ENCODE measurements at places on chromosomes 4 and X.
A peak's percentile ranks its signal among the peaks of the same experiment; 100 is the strongest.

DNA sequence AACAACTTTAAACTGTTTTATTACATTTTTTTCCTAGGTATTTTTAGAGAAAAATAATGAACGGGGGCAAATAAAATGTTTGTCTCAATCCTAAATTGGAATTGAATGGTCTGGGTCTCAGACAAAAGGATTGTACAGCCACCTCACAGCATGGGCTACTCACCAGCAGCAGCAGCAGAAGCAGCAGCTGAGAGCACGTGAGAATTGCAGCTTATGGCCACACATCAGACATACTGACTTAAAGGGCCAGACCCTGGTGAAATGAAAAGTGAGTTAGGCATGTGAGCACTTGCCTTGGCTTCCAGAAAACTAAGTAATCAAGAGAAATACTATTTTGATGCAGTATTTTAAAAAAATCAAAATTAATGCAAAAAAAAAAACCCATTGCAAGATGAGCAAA is 56.6 kb downstream of the AASDH start:
- DNase-seq: no peak

DNA sequence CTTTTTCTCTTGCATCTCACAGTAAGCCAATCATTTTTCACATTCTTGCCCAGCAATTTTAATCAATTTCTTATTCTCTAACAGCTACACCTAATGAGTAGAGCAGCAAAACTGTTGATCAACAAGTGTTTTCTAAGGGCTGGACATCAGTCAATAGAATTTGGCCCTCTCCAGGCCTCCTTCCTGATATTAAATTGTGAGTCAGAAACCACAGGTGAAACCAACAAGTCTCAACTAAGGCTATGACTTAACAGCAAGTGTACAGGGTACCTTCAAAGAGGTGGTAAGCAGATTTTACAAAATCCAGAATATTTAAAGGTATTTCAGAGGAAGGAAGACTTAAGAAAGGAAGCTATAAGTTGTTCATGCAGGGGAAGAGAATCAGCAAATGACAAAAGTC is 156.5 kb upstream of the ARHGAP24 start:
- no peak for DNase-seq

DNA sequence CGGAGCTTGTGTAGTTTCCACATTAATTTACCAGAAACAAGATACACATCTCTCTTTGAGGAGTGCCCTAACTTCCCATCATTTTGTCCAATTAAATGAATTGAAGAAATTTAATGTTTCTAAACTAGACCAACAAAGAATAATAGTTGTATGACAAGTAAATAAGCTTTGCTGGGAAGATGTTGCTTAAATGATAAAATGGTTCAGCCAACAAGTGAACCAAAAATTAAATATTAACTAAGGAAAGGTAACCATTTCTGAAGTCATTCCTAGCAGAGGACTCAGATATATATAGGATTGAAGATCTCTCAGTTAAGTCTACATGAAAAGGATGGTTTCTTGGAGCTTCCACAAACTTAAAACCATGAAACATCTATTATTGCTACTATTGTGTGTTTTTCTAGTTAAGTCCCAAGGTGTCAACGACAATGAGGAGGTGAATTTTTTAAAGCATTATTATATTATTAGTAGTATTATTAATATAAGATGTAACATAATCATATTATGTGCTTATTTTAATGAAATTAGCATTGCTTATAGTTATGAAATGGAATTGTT is at the start of gene FGB:
Gene FGB (plus strand): TSS at position 315 of the 558 bp plus-strand sequence. CDS start 8 bp downstream, at position 323.
- DNase-seq: no peak

- no peak for DNase-seq
These were observed 167.1 kb upstream of the AADAT start for GRCh38 chr4:170256807-170257206.

DNA sequence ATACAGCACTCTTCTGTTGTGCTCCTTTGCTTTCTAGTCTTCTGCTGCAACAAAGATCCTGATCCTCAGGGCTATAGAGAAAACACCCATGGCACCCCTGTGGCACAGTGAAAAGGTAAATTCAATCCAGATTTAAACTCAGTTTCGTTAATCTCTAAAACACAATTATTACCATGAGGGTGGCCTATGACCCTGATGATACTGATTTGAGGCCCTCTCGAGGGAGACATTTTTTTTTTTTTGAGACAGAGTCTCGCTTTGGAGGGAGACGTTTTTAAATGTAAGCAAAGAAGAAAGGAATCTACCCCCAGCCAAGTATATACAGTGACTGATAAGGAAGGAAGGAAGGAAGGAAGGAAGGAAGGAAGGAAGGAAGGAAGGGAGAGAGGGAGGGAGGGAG is 967.8 kb upstream of the DIAPH2 start:
- no peak for DNase-seq

- no peak for DNase-seq
These were observed 56.9 kb downstream of the ACOX3 start for GRCh38 chr4:8383451-8384160.

DNA sequence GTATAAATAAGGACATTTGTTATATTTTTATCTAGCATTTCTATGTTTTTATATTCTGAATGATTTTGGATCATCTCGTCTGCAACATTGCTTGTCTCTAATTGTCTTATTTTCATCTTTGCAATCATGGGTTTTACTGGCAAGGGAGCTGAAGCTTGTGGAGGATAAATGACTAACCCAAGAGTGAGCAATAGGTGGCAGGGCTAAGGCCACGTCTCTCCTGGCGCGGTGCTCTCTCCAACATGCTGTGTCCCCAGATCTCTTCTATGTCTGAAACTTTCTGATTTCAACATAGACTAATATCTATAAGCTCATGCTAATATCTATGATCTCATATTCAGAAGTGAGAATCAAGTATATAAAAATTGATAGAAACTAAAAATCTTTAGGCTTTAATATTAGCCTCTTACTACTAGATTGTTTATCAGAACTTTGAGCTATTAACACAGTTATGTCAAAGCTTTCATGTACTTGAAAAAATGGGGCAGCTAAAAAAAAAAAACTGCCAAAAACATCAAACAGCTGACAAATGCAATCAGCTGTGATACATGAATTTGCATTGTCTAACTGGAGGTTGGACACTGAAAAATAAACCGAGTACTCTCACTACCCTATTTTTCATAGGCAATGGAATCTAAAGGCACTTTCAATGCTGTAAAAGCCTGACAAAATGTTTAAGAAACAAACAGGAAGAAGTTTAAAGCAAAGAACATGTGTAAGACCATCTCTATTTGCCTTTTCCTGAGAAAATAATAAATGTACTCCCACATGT is 169.2 kb downstream of the TMA16 start:
- peak; percentile 91 for DNase-seq

- DNase-seq: peak; percentile 50
These were observed 276.5 kb upstream of the AGTR2 start for GRCh38 chrX:115894087-115894486.

DNA sequence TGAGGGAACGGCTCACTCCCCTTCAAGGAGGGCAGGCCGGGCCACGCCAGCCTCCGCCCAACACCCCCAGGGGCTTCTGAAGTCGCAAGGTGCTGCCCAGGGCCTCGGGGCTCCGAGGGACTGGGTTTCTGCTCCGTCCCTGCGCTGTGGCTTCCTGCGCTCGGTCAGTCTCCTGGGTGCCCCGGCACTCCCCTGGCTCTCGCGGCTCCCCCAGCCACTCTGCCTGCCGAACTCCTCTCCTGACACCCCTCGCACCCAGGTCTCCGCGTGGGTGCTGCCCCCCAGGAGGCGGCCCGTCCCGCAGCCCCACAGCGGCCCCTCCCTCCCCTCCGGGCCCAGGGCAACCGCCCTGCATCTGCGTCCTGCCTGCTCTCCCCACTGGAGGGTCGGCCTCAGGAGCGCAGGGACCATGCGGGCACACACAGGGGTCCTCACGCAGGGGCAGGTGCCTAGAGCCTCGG is 151.9 kb downstream of the AFAP1 start:
- no peak for DNase-seq

- peak; percentile 89 for DNase-seq
These were observed 43.1 kb upstream of the FAM9C start for GRCh38 chrX:13087322-13088155.

DNA sequence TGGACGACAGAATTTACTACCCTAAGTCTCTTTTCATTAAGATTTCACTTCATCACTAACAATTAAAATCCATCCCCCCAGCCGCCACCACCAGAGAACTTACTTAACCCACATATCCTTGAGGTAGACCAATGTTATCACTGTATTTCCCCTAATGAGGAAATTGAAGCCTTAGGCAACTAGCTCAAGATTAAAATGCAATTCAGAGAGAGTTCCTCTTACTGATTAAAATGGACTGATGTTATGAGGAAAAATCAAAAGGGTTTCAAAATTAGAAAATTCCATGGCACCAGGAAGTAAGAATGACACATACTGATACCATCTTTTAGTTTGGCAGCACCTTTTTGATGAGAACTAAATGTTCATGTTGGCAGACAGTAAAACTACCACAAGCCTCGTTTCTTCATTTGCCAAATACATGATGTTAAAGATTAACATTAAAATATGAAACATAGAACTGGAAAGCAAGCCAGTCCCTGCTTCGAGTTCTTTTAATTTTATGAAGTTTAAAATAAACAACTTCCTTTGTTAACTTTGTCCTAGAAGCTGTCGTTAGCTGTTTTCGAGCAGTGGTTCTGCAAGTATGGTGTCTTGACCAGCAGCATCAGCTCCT is 69.3 kb upstream of the CCDC160 start:
- no peak for DNase-seq

DNA sequence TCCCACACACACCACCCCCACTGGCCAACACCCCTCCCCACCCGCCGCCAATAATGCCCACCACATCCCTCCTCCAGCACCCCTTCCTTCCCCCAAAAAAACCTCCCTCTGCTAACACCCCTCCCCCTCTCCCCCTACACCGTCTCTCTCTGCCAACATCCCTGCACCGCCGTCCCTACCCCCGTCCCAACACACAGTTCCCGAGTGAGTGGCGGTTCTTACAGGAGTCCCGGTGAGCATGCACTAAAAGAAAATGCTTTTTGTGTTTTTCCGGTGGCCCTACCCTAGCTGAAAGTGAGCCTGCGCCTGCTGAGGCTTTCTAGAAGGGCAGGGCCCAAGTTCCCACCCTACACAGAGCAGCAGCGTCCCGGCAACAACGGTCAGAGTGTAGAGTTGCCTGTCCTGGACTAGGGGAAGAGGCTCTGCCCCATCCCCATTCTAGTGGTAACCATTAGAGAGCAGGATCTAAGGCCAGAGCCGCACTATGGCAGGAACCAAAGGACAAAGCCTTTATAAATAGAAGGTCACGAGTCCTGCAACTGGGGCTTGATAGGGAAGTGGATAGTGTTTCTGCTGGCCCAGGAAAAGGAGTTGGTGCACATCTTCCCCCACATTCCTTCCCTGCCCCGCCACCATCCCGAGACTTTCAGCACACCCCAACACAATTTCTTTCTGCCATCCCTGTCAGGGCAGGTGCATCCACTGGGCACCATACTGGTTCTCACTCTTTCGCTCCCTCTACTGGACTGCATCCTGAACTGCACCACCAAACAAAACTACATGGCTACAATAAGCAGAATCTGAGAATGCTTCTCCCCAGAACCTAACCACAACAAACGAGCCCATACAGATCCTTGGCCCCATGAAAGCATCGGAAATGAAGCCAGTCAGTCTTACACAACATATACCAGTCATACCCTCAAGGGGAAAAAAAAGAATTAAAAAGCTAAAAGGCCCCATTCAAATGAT is 78.1 kb upstream of the PAGE3 start:
- DNase-seq: peak; percentile 46

DNA sequence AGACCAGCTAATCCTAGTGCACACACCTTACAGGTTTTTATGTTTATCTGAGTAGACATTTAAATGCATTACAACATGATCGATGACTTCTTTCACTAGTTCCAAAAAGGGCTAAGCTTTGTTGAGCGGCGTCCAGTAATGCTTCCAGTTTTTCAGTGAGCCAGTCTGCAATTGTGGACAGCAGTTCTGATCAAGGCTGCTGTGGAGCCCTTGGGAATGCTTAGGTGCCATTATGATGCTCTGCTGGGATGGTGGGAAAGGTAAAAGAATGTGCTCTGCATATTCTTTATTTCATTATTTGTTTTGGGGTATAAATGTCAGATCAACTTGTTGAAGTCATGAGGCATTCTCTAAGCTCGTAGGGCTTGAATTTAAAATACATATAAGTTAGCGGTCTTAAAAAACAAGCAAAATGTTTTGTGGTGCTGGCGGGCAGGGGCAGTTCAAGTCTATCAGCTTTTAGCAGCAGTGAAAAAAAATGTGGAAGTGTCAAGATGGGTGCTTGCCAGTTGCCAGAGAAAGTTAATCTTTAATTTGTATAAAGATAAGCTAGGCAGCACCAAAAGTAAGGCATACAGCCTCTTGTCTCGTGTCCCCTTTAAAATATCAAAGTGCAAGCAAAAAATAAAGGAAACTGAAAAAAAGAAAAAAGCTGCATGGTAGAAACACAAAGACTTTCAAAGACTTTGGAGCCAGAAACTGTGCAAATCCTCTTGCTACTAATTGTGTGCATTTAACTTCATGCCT is 5.8 kb downstream of the MID1IP1 start:
- peak; percentile 30 for DNase-seq

All from NAMALWA (cell line).